Posterior cingulate gyrus (tissue), 11 donors: ENCODE measurements at places on chromosomes 16 and 17.

DNA sequence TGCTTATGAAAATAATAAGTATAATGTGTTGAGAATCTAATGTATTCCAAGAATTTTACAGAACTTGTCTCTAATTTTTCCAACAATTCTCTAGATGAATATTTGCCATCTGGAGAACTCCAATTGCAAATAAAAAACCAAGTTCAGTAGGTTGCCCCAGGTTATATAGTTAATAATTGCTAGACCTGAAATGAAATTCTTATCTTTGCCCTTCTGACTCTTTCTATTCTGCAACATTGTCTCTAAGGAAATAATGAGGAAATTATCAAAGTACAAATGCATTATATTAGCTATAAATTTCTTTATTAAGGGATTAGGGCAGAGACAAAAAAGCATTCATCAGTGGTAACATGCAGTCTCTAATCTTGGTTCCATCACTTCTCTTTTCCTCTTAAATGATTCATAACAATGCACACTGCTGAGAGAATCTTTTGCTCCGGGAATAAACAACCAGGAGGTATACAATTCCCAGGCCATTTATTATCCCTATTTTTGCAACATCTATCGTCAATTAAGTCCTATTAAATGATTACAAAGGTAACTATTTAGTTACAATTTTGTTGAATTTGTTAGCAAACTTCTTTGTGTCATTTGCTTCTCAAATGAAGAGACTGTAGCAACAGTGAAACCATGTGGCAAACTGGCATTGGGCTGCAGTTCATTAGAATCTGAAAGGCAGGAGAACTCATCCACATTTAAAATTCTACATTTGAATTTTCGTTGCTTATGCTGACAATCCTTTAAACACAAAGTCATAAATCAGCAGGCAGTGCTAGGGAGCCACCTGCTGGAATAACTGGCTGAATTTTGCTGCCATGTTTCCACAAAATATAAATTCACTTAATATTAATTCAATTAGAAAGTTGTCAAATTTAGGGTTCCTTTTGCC lies 349.6 kb downstream of the KIF2B start:
- peak; percentile 81 for DNase-seq

DNA sequence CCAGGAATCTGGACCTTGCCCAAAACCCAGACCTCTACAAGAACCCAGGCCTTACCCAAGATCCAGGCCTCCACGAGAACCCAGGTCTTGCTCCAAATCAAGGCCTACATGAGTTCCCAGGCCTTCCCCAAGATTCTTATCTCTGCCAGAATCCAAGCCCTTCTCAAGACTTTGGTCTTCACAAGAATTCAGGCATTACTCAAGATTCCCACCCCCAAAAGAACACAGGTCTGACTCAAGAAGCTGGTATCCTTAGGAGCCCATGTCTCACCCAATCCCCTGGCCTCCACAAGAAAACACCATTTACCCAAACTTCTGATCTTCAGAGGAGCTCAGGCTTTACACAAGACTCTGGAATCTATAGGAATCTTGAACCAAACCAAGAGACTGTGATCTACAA lies 2.6 kb downstream of the SPEM3 start:
- DNase-seq = no peak

- DNase-seq = no peak
These were observed 54.7 kb upstream of the CRHR1 start for GRCh38 chr17:45729294-45729907.

DNA sequence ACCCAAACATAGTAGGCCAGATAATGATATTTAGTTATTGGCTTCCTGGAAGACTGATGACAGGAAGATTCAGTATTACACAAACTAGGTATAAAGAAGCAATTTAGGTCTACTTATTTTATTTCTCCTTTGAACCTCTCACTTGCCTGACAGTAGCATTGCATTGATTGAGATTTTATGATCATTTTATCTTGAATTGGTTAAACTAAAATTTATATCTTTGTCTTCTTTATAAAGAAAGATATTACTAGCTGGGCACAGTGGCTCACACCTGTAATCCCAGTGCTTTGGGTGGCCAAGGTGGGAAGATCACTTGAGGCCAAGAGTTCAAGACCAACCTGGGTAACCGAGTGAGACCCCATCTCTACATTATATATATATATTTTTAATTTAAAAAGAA lies 14.4 kb downstream of the HLF start:
- DNase-seq = no peak

- no peak for DNase-seq
These were observed 54.1 kb downstream of the VAC14 start for GRCh38 chr16:70746708-70747424.

DNA sequence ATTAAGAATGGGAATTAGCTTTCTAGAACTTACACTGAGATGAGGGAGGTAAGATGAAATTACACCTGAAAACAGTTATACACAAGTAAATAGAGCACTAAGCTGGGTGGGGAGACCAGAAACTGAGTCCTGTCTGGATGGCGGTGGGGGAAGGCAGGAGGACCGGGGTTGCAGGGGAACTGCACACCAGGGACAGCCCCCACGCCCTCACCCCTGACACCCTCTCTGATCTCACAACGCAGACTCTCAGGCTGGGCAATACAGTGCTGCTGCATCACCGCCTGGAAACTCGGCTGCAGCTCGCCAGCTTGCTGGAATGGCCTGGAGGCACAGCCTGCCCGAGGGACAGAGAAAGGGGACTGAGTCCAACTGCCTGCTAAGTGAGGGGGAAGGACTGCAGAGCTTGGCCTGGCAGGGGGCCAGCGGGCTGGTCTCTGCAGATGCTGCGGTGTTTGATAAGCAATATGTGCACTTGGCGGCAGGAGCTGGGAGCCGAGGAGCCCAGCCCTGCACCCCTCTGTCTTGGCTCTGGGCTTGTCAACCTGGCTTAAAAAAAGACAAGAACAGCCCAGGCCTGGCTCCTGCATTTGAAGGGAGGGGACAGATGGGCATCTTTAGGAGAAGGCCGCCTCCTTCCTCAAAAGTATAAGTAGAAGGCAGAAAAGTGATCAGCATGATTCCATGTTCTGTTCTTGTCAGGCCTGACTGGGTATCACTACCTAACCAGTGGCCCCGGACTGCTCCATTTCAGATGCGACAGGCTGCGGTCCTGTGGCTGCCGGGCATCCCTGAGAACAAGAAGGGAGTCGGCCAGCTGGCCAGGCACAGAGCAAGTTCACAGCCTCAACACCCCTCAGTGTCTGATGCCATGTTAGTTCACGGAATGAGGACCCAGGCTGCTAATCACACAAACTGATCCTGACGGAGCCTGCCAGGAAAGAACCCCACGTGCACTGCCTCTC lies 30.2 kb downstream of the SPHK1 start:
- DNase-seq = peak; percentile 66

DNA sequence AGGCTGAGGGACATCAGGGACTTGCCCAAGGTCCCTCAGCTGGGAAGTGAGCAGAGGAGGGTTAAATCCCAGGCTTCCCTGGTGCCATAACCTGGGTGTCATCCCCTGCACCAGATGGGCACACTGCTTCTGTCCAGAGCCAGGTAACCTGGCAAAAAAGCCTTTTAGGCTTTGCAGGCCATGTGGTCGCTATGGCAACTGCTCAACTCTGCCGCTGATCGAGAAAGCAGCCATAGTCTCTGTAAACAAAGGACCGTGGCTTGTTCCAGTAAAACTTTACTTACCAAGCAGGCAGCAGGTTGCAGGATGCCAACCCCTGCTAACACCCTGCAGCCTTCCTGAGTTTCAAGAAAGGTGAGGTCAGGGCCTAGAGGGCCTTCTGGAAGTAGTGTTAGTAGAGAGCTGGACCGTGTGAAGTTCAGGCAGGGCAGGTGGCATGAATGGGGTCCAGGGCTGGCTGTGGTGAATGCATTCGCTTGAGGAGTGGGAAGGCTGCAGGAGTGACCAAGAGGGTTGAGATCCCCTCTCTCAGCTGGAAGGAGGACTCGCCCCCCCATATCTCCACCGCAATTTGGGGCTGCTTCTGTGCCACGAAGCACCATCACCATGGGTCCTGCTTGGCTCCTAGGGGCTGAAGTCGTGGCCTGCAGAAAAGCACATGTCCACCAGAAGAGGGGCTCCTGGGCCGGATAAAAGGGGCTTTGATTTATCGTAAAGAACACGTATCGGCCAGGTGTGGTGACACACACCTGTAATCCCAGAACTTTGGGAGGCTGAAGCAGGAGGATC lies 91.3 kb downstream of the SOCS1 start:
- DNase-seq = no peak

GRCh38 chr16:23607726-23608125 lies 11.6 kb upstream of the NDUFAB1 start:
- no peak for DNase-seq

- no peak for DNase-seq
These were observed 113.2 kb upstream of the MAF start for GRCh38 chr16:79713609-79714309.

- no peak for DNase-seq
These were observed 65.1 kb downstream of the NOG start for GRCh38 chr17:56658648-56659047.

DNA sequence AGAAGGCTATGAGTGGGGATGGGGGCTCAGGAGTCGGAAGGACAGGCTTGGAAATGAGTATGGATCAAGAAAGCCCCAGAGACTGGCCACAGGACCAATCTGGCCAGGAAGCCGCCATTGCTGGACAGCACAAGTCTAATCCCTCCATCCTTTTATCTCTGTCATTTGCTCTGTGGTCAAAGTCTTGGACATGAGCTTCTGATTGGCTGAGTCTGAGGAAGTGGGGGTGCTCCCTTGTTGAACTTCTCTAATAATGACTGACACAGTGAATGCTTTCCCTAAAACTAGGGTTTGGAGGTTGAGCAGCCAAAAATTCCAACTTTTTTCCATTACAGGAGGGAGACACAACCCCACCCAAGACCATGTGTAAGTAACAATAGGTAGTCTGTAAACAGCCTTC lies 97.4 kb downstream of the MARF1 start:
- peak; percentile 43 for DNase-seq

GRCh38 chr16:67884684-67885083 lies at the start of gene NRN1L:
TSS of gene NRN1L (plus strand) at chr16:67884885. CDS start at chr16:67884904, 19 bp downstream.
- DNase-seq = peak; percentile 96

- peak; percentile 35 for DNase-seq
These were observed at the start of gene LITAF for GRCh38 chr16:11586856-11587642. TSS of gene LITAF (minus strand) at chr16:11586919. CDS start at chr16:11556730, 30,189 bp downstream.

DNA sequence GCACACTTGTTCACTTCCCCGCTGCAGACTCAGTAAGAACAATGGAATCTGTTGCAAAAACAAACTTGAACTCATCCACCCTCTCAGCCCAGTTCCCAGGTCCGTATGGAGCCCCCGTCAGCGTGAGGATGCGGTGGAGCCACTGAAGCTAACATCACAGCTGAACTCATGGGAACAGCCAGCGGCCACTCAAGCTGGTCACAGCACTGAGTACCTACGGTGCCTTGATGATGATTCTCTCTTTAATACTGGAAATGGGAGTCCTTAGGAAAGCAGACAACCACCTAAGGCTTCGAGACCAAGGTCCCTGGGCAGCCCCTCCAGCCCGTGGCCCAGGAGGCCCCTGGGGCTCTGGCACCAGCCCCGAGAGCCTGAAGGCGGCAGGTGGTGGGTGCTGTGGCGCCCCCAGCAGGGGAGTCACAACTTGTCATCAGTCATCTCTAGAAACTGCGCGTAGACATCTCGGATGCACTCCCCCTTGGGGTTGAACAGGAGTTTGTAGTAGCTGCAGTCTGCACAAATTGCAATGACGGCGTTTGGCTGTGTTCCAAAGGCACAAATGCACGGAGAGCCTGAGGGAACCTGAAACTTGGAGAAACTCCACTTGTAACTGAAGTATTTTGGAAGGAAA lies 31.0 kb upstream of the RHOT1 start:
- DNase-seq = peak; percentile 54

GRCh38 chr16:23501291-23501690 lies 9.0 kb downstream of the GGA2 start:
- no peak for DNase-seq
